Stimulated activated CD8-positive, alpha-beta memory T cell treated with anti-CD3 and anti-CD28 coated beads, Interleukin-4, amount 100 ng/mL, for 1 hour (primary cell): ENCODE measurements at places on chromosomes 4 and X.

- DNase-seq, result no peak
Observed at GRCh38 chr4:182577411-182577810, 334.2 kb downstream of the TENM3 start.

DNA sequence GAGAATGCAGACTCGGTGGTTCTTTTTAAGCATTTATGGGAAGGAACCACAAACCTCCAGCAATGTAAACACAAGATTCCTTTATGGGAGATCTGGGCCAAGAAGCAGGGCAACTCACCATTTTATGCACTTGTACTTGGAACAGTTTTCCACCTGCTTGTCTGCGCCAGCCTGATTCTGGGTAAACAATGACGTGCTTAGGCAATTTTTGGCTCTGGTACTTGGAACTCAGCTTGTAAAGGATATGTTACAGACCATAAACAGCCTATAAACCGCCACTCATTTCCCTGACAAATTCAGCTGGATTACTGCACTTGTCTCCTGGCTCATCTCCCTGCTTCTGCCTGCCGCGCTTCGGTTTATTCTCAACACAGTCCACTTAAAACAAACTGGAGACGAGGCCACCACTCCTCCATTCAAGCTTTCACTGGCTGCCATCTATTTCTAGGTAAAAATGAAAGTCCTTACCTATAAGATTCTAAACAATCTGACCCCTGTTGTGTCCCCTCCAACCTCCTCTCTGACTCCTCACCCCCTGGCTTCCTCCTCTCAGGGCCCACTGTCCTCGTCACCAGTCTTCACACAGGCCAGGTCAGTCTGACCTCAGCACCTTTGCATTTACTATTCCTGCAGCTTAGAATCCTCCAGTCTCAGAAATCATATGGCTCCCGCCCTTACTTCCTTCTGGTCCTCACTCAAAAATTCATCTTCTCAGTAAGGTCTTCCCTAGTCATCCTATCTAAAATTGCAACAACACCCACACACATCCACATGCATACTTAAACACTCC is 205.9 kb upstream of the GALNT7 start:
- DNase-seq, result no peak

DNA sequence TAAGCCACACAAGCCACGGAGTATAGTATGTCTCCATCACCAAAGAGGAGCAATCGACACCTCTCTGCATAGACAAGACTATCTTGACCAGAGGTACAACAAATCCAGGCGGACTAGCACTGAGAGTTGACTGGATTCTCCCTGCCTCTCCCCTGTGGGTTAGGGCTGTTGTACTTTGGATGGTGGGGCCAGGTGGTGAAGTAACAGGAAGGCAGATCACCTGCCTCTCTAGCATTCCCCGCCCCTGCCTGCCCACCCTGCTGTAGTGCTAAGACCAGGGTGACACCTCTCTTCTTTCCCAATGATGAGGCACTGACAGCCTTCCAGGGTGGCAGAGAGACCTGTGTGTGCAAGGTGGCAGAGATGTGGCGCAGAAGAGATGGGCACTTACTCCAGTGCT is 47.5 kb upstream of the TRIM2 start:
- DNase-seq, result no peak

- no peak for DNase-seq
Observed at GRCh38 chr4:94298725-94299252, 43.8 kb downstream of the HPGDS start.

DNA sequence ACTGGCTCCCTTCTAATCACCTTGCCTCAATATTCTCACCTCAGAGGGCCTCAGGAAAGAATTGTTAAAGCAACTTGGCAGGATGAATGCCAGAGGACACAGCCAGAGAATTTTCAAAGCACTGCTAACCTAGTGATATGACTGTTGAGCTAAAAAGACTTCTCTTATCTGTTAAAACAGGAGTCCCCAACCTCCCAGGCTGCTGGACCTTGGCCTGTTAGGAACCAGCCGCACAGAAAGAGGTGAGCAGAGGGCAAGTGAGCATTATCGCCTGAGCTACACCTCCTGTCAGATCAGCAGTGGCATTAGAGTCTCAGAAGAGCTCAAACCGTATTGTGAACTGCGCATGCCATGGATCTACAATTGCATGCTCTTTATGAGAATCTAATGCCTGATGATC is 1.7 kb upstream of the KCNE5 start:
- DNase-seq, result no peak

GRCh38 chr4:128294464-128294863 is 6.9 kb upstream of the PGRMC2 start:
- no peak for DNase-seq

DNA sequence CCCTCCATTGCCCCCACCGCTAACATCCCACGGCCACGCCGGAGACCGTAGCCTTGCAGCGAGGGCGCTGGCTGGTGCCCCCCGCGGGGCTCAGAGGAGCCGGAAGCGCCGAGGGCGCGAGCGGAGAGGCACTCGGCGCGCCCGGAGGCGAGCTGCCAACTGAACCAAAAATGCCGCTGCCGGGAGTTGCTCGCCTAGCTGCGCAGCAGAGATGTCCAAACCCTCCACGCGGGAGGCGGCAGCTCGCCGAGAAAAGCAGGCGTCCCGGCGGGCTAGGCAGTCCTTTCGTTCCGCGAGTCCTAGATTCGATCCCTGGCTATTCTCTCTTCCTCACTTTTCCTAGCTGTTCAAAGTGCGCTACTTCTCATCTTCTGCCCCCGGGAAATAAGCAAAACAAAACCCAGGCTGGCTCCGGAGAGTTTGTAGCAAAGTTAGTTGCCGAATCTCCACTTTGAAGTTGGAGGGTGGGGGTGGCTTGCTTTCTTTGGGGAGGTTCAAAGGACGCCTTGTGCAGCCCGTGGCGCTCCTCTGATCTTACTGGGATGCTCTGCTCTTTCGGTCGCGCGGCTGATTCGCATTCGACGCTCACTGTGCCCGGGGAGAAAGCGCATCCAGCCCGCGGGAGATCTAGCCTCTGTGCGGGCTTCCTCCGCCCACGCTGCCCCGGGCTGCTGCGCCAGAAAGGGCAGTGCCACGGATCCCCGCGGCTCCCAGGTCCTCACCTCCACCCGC is 723 bp downstream of the NKX6-1 start:
- no peak for DNase-seq

GRCh38 chr4:179582164-179582905 is 2140.1 kb upstream of the AGA start:
- no peak for DNase-seq

DNA sequence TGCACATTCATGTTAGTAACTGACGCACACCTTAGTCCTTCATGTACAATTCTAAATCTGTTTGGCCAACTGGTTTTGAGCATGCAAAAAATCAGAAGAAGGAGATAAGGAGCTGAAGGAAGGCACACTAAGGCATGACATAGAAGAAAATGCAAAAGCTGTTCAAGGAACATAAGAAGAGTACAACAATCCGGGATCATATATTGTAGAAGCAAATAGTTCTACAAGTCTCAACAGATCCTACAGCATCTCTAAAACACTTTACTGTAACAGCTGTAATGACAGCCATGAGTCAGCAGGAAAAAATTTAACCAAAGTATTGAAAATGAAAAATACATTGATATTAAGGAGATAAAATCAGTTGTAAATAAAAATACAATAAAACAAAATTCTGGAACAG is 57.7 kb downstream of the KLHL13 start:
- DNase-seq, result no peak

GRCh38 chr4:67550451-67550850 is 5.1 kb upstream of the CENPC start:
- no peak for DNase-seq

GRCh38 chrX:115413246-115413878 is 123.8 kb downstream of the LUZP4 start:
- DNase-seq, result no peak

DNA sequence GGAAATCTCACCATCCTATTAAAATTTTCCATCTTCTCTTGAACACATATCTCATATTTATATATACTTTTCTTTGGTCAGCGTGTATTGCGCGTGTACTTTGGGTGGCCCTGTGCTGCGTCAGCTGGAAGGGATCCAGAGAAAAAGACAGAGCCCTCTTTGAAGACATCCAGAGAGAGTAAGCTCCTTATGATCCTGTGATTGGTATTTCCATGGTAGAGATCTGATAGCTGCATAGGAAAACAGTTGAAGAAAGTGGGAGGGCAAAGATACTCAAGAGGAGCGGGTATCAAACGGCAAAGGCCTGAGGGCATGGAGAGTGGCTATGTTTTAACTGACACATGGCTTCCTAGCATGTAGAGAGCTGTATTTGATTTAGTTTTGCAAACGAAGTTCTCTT is 4.4 kb upstream of the HPGD start:
- DNase-seq, result no peak

- no peak for DNase-seq
Observed at GRCh38 chr4:62161446-62161845, 961.3 kb downstream of the ADGRL3 start.

DNA sequence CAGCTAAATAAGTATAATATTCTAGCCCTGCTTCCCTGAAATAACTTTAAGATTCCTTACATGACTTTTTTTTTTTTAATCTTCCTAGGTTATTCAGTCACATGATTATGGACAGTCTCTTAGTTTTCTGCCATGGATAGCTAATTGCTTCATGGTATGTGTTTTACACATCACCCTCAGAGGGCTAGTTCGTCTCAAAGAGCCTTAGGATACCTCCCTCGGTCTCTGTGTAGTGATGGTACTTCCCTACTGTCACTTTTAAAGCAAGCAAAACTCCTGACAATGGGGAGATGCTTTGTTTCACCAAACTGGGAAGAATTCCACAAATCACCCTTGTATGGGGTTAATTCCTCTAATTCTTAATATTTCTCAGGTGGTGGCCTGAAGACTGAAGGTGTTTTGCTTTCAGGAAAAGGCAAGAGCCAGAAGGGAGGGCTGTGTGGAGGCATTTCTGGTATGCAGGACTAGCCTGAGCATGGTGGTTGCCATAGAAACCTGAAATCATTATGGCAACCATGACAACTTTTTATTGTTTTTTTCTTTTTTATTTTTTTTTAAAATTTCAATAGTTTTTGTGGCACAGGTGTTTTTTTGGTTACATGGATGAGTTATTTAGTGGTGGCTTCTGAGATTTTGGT is 70.4 kb downstream of the BEX3 start:
- no peak for DNase-seq

- no peak for DNase-seq
Observed at GRCh38 chr4:94378047-94378446, 35.4 kb upstream of the HPGDS start.

GRCh38 chrX:11575332-11575731 is 90.4 kb downstream of the ARHGAP6 start:
- no peak for DNase-seq

- no peak for DNase-seq
Observed at GRCh38 chr4:111433441-111433840, 711.8 kb upstream of the FAM241A start.
